Karpas-422 (cell line): ENCODE measurements at places on chromosomes 1 and 21.

- no peak overlapping the region for H3K27ac ChIP-seq
- no peak overlapping the region for H3K4me3 ChIP-seq
Measured at GRCh38 chr1:87612956-87613355, 284.3 kb downstream of the LMO4 start.

DNA sequence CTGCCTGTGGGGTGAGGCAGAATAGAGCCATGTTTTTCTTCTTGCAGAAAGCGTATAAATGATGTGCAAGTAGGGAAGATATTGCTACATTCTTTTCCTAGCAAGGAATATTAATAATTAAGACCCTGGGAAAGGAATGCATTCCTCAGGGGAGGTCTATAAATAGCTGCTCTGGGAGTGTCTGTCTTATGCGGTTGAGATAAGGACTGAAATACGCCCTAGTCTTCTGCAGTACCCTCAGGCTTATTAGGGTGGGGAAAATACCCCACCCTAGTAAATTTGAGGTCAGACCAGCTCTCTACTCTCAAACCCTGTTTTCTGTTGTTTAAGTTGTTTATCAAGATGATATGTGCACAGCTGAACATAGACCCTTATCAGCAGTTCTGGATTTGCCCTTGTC, 155.9 kb upstream of the HMCN1 start:
- peaks cover 13% of the 10 kb centered on the region for H3K4me1 ChIP-seq
- H3K27ac ChIP-seq, result no peak overlapping the region
- no peak for DNase-seq

DNA sequence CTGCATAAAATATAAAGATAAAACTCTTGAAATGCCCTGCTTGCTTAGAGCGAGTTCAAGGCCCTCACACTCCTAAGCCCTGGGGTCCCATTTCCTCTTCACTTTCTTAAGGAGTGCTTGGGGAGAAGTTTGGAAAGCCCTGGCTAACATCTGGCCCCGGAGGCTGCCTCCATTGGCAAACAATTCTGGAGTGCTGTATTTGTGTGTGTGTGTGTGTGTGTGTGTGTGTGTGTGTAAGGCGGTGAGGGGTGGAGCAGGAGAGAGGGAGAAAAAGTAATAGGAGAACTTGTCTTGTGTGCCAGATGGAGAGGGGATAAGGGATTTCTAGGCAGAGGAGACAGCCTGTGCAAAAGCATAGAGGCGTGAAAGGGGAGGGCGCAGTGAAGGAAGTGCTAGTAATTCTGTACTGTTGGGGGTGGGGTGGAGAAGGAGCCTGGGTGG, 578 bp upstream of the TRIM62 start:
- H3K4me1 ChIP-seq, result peaks cover 29% of the 10 kb centered on the region
- no peaks in the 10 kb centered on the region for H3K27me3 ChIP-seq
- DNase-seq, result no peak
- H3K36me3 ChIP-seq, result no peaks in the 10 kb centered on the region

DNA sequence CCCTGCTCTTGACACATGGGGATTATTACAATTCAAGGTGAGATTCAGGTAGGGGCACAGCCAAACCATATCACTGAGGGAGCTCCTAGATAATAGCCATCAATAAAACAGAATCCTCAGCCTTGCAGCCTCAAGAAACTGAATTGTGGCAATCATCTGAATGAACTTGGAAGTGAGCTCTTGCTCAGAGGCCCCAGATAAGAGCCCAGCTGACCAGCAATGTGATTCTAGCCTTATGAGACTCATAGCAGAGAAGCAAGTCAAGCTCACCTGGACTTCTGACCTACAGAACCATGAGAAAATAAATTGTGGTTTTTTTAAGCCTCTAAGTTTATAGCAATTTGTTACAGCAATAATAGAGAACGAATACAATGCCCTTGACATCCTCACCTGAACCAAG, 302.5 kb downstream of the LTN1 start:
- H3K27ac ChIP-seq, result no peak overlapping the region
- DNase-seq, result no peak
- H3K36me3 ChIP-seq, result no peaks in the 10 kb centered on the region
- no peaks in the 10 kb centered on the region for H3K4me1 ChIP-seq

DNA sequence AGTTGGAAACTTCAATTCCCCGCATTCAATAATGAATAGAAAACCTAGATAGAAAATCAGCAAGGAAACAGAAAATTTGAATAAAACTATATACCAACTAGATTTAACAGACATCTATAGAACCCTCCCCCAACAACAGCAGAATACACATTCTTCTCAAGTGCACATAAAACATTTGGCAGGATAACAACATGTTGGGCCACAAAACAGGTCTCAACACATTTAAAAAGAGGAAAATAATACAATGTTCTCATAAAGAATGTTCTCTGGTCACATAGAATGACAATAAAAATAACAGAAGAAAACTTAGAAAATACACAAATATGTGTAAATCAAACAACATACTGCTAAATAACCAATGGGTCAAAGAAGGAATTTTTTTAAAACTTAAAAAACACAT, 24.9 kb downstream of the ITGB3BP start:
- no peak overlapping the region for H3K27ac ChIP-seq
- no peaks in the 10 kb centered on the region for H3K4me1 ChIP-seq
- DNase-seq, result no peak
- no peak overlapping the region for H3K4me3 ChIP-seq

DNA sequence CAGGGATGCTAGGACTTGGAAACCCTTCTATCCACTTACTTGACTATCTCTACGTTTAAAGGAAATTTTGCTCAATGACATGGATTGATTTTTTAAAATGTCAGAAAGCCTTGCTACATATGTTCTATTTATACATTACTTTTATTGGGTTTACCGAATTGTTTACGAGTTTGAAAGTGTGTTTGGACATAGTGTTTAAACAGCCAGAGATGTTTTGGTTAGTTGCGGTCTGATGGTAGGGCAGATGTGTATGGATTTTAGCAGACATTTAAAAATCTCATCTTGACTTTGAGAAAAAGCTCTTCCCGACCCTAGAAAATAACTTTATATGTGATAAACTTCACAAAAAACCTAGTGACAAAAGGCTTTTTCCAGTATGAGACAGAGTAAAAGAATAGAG, 513.7 kb downstream of the PLA2G4A start:
- no peak for DNase-seq
- no peak overlapping the region for H3K27ac ChIP-seq
- H3K36me3 ChIP-seq, result no peaks in the 10 kb centered on the region
- H3K4me3 ChIP-seq, result no peak overlapping the region

DNA sequence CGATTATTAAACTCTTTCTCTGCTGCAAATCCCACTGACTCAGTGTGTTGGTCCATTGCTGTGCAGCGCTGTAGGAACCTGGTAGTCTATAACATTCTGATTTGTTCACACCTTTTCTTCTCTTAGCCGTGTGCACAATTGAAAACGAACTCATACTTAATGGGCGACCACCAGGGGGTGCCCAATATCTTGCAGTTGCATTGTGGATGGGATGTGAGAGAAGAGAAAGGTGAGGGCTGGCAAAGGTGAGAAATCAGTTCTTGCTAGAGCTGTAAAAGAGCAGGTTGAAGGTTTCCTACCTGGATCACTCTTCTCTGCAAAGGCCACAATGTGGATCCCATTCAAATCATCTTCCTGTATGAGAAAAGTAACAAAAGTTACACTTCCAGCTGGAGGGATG, 51.0 kb downstream of the CASQ2 start:
- no peak overlapping the region for H3K4me3 ChIP-seq
- peak; percentile 73 for DNase-seq
- no peaks in the 10 kb centered on the region for H3K36me3 ChIP-seq
- H3K4me1 ChIP-seq, result no peaks in the 10 kb centered on the region
- no peak overlapping the region for H3K27ac ChIP-seq

DNA sequence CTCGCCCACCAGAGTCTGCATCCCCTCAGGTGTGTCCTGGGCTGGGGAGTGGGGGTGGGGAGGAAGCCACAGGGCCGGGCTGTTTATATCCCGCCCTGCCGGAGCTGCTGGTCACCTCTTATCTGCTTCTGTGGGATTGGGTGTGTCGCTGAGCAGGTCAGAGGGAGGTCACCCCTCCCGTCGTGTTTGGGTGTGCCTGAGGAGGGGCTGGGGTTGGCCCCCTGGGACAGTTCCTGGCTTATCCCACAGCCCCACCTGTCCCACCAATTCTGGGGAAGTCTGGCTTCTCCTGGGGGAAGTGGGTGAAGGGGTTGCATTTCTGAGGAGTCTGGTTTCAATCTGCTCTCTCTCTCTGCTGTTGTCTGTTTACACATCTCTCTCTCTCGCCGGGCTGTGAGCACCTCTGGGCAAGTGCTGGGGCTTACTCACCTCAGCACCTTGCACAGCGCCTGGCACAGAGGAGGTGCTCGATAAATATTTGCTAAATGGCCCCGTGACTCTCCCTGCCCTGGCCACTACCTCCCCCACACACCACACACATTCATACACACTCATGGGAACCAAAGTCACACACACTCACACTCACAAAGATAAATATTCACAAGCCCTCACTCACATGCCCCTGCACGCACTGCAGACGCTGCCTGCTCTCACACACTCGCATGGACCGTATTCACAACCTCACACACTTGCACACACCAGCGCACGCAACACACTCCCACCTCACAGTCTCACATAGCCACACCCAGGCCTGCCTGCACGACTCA, 8.3 kb downstream of the ELF3 start:
- H3K4me1 ChIP-seq, result no peaks in the 10 kb centered on the region
- no peak overlapping the region for H3K4me3 ChIP-seq
- no peaks in the 10 kb centered on the region for H3K36me3 ChIP-seq
- DNase-seq, result no peak
- H3K27me3 ChIP-seq, result no peaks in the 10 kb centered on the region
- H3K27ac ChIP-seq, result no peak overlapping the region

DNA sequence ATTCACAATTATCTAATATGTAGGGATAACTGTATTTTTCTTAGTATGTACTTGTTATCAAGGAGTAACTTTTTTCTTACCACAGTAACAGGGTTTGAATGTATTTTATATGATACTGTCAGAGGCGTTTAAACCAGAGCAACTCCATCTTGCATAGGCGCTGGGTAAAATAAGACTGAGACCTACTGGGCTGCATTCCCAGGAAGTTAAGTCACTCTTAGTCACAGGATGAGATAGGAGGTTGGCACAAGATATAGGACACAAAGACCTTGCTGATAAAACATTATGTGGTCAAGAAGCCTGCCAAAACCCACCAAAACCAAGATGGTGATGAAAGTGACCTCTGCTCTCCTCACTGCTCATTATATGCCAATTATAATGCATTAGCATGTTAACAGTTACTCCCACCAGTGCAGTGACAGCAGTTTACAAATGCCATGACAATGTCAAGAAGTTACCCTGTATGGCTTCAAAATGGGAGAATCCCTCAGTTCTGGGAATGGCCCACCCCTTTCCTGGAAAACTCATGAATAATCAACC, 64.8 kb downstream of the RPE65 start:
- H3K27ac ChIP-seq, result no peak overlapping the region
- H3K4me3 ChIP-seq, result no peak overlapping the region
- H3K36me3 ChIP-seq, result no peaks in the 10 kb centered on the region
- H3K4me1 ChIP-seq, result no peaks in the 10 kb centered on the region
- DNase-seq, result no peak
- no peaks in the 10 kb centered on the region for H3K27me3 ChIP-seq

DNA sequence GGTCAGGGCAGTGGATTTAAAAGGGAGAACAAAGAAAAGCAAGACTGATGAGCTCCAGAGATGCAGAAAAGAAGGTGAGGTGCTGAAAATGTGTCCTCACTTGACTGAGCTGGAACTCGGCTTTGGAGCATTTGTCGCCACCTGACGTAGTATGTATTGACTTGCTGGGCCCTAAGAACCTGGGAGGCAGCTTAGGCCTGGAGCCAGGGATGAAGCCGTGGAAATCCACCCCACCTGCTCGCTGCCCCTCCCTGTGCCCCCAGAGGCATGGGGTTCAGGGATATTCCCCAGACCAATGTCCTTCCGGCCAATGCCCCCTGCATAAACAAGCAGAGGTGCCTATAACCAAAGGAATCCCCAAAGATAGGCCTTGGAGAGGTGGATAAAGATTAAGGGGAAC, 14.3 kb downstream of the MRAP start:
- no peaks in the 10 kb centered on the region for H3K4me1 ChIP-seq
- H3K27me3 ChIP-seq, result no peaks in the 10 kb centered on the region
- no peak for DNase-seq
- H3K27ac ChIP-seq, result no peak overlapping the region
- peaks cover 3% of the 10 kb centered on the region; the same call in 1 of the 2 replicates for H3K36me3 ChIP-seq
- no peak overlapping the region for H3K4me3 ChIP-seq

DNA sequence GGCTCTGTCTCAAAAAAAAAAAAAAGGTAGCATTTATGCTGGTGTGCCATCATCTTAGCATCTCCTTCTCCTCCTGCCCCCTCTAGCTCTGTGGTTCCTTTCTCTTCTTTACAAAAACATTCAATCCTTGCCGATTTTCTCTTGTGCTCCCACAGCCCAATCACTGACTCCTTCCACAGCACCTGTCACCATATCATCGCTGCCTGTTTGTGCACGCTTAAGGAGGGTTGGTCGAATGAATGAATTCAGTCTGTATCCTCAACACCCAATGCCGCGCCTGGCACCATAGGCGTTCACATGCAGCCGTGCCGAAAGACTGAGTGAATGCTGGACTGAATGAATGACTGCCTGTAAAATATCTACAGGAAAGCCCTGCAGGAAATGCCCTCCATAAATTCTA, 7.9 kb downstream of the RNU5D-1 start:
- no peak for DNase-seq
- H3K4me1 ChIP-seq, result peaks cover 48% of the 10 kb centered on the region
- peak overlapping the region; percentile 94 for H3K27ac ChIP-seq
- no peaks in the 10 kb centered on the region for H3K27me3 ChIP-seq
- peak overlapping the region; percentile 22 for H3K4me3 ChIP-seq
- no peaks in the 10 kb centered on the region for H3K36me3 ChIP-seq

DNA sequence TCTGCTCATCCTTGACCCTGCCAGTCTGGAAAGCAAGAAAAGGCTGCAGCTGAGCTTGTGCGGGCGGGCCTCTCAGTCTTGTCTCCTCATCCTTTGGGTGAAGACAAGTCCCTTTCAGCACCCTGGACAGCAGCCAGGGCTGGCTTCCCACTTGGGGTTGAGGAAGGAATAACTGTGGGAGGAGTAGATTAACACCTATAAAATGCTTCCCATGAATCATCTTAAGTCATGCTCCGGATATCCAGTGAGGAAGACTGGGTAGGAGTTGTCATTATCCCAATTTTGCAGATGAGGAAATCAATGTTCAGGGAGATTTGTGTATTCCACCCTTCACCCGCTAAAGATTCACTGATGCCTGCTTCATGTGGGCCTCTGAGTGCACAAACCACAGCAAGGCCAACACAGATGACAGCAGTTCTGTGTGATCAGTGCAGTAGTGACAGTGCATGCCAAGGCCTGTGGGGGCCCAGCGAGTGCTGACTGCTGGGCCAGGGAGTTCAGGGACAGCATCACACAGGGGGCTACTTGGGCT, 20.1 kb upstream of the COL16A1 start:
- no peak overlapping the region for H3K4me3 ChIP-seq
- H3K27me3 ChIP-seq, result no peaks in the 10 kb centered on the region
- peaks cover 16% of the 10 kb centered on the region for H3K4me1 ChIP-seq
- no peaks in the 10 kb centered on the region for H3K36me3 ChIP-seq
- H3K27ac ChIP-seq, result no peak overlapping the region
- peak; percentile 82 for DNase-seq

DNA sequence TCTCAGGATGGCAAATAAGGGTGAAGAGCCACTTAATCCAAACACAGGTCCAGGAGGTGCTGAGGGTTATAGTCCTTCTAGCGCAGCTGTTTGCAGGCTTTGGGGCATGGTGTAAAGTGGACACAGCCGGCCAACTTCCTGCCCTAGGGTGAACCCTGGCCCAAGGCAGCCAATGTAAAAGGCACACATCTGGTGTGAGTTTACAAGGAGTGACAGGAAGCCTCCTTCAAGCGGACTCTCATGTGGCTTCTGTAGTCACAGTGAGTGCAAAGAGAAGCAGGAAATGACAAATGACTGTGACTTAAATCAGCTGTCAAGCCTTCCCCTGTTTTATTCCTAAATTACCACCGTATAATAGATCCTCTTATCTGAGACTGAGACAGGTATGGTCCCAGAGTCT, 213.0 kb downstream of the CRB1 start:
- DNase-seq, result no peak
- no peaks in the 10 kb centered on the region for H3K4me1 ChIP-seq
- no peak overlapping the region for H3K4me3 ChIP-seq
- H3K27me3 ChIP-seq, result no peaks in the 10 kb centered on the region
- H3K27ac ChIP-seq, result no peak overlapping the region
